ENCODE measurements at places on chromosomes 13 and 19.

- peak; percentile 35 for DNase-seq
Measured at GRCh38 chr19:44689290-44690130, 9.4 kb upstream of the CEACAM16 start.

DNA sequence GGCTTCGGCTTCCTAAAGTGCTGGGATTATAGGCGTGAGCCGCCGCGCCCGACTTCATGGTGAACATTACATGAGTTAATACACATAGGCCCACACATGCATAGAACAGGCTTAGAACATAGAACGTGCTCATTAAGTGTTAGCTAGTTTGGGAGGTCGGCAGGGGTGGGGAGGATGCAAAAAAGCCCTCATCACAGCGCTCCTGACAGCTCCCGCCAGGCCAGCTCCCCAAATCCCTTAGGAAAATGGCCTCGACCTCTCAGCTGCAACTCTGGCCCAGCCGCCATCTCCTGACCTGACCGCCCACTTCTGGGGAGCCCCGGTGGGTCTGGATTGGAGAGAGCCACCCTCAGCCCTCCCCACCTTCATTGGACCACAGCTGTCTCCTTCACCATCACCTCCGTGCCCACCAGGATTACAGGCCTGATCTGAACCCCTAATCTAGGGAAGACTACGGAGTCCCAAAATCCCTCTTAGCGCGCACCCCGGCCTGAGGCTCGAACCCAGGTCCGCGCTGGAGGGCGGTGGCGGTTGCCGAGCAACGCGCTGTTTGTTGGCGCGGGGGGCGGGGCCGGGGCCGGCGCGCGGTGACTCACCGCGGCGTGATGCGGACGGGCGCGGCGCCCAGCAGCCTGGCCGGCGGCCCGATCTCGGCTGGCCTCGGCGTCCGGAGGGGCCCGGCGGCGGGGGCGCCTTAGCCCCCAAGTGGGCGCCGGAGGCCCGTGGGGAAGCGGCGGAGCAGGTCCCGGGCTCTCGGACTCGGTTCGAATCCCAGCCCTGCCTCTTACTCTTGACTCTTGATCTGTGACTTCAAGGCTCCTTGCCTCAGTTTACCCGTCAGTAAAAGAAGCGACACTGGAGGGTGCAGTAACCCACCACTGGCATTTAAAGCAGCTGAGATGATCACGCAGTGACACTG is 26.7 kb upstream of the NANOS3 start:
- DNase-seq = peak; percentile 89

GRCh38 chr19:9528757-9529336 is 9.6 kb downstream of the ZNF426 start:
- DNase-seq = no peak

DNA sequence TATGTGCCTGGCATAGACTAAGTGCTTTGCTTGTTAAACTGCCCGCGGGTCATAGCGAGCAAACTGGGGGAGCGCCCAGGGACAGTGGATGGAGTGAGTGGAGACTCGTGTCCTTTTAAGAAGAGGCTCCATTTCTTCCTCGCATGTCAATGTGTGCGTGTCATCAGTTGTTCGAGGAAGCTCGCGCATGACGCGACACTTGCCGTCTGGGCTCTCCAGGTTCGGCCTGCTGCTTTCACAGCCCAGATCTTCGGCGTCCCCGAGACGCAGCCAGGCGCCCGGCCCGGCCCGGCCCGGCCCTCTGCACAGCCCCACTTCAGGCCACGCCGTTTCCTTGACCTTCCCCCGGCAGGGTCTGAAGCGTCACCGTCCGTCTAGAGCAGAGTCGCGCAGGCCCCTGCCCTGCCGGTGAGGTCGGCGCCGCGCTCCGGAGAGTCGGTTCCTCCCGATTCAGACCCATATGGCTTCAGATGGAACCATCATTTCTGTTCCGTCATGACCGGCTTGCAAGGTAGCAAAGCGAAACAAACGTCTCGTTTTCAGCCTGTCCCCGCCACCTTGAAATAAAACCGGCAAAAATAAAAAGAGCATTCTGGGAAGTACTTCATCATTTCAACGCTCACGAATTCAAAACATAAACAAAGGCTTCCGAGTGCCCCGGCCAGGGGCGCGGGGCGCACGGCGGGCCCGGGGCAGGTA is 599 bp upstream of the ARHGEF7 start:
- no peak for DNase-seq

- no peak for DNase-seq
Measured at GRCh38 chr13:113620036-113620796, 35.7 kb downstream of the TFDP1 start.

Measured in hematopoietic multipotent progenitor cell treated with erythropoietin and hydrocortisone succinate and interleukin-3 and kit ligand, for 17 days (in vitro differentiated cells).